Pericardium fibroblast (primary cell): ENCODE measurements at places on chromosomes 4 and X. TPM values are rescaled to one million over a fixed set of nuclear protein-coding genes. Genes with fewer than 3 reads are reported as not detected.

DMRTC1 gene
- total RNA-seq, result not detected in 2 replicates

MAGEA10 gene
- not detected in 2 replicates for total RNA-seq

INTU gene
- 1.5 TPM in 2 replicates for total RNA-seq

ENPEP gene
- 0.43 and 2.7 TPM in 2 replicates for total RNA-seq

TAF7L gene
- not detected in 2 replicates for total RNA-seq

GAGE12J gene
- not detected in 2 replicates for total RNA-seq

RS1 gene
- total RNA-seq, result not detected in 2 replicates

MAGEB1 gene
- not detected in 2 replicates for total RNA-seq

CT45A7 gene
- total RNA-seq, result not detected in 2 replicates

FAM241A gene
- total RNA-seq, result 1.6 and 2.0 TPM in 2 replicates

RGN gene
- not detected in 2 replicates for total RNA-seq

ARX gene
- not detected in 2 replicates for total RNA-seq

CABS1 gene
- total RNA-seq, result not detected in 2 replicates

GAGE12F gene
- not detected in 2 replicates for total RNA-seq

MAGEA11 gene
- not detected in 2 replicates for total RNA-seq

FGFRL1 gene
- total RNA-seq, result 36.3 and 44.0 TPM in 2 replicates

SPANXN4 gene
- total RNA-seq, result not detected in 2 replicates
